ENCODE measurements at places on chromosomes 6 and 20.

GRCh38 chr6:87333591-87334181, 4.6 kb upstream of the GJB7 start:
- no peak for DNase-seq

DNA sequence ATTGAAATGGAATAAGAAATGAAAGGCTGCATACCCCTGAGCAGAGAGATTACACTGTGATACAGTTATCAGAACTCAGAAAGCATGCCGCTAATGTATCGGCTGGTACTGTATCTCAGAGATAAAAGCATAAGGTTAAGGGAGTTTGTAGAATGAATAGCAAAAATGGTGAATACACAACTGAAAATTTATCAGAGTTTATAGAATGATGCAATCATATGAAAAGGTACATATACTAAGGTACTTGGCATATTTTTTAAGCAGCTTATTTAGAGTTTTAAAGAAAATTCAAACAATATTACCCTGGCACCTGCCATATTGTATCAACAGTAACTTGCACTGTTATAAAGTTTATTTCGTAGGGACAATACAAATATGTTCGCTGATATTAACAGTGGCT, 364.0 kb downstream of the PHF3 start:
- no peak for DNase-seq

DNA sequence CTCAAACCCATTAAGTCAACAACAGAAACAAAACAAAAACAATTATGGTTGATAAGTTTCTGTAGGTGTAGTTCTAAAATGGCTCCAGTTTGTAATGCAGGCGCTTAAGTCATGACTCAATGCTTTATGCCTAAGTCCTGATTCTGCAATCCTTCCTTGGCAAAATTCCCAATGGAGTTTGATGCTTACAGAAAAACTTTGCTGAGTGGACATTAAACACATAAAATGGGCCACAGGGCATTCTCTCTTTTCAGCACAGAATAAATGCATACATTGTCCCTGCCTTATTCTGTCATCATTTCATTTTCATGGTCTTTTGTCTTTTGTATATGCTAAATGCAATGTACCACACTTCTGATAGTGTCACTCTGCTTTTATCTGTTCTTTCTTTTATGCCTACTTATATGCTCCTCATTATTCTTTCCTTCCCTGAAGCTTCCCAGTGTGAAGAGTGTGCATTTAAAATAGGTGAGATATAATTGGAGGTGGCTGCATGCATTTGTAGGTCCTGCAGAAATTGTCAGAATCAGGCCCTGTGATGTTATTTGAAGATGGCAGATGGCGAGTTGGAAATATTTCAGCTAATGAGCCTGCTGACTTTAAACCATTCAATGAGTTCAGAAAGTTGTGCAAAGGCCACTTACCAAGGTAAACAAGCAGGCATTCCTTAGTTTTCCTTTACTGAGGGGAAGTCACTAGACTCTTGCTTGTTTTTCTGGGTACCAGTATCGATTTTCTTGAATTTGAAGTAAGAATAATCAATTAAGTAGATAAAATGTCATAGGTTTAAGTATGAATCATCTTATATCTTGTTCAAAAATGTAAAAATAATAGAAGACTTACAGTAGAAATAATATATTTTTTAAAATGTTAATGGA, 313.1 kb downstream of the TRDN start:
- DNase-seq, result no peak

- no peak for DNase-seq
Measured at GRCh38 chr6:158514176-158514575, 45.7 kb upstream of the TMEM181 start.

GRCh38 chr6:111418971-111419693, 63.9 kb downstream of the REV3L start:
- DNase-seq, result no peak

- no peak for DNase-seq
Measured at GRCh38 chr6:56437171-56437900, 190.0 kb upstream of the COL21A1 start.

GRCh38 chr6:4114123-4114522, 21.3 kb downstream of the ECI2 start:
- no peak for DNase-seq

DNA sequence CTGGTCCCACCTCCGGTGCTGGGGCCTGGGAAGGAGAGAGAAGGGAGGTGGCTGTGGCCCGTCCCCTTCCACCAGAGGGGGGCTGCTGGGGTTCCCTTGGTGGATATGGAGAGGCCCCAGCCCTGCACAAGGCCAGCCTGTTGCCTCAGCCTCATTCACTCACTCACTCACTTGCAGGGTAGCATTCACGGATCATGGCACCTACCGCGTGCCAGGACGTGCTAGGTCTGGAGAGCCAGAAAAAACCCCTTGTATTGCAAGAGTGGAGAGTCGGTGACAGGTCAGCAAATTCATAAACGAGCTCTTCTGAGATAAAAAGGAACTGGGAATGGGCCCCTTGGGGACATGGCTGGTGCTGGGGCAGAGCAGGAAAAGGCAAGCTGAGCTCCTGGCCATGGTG, 6.4 kb upstream of the ZBTB46 start:
- no peak for DNase-seq

DNA sequence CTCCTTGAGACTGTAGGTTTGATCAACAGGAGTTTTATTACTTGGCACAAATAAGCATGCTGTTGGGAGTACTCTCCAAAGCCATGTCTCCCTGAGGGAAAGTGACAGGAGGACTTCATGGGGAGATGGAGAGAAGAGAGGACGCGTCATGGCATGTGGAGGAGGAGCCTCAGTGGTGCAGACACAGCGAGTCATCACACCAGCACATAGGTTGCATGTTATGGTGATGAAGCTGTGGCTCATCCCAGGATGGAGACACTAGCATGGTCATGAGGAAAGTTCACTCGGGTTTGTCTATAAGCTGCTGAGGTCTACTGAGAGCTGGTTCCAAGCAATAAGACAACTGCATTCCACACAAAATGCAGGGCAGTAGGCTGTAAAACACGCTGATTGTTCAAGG, 13.2 kb upstream of the SSTR4 start:
- no peak for DNase-seq

DNA sequence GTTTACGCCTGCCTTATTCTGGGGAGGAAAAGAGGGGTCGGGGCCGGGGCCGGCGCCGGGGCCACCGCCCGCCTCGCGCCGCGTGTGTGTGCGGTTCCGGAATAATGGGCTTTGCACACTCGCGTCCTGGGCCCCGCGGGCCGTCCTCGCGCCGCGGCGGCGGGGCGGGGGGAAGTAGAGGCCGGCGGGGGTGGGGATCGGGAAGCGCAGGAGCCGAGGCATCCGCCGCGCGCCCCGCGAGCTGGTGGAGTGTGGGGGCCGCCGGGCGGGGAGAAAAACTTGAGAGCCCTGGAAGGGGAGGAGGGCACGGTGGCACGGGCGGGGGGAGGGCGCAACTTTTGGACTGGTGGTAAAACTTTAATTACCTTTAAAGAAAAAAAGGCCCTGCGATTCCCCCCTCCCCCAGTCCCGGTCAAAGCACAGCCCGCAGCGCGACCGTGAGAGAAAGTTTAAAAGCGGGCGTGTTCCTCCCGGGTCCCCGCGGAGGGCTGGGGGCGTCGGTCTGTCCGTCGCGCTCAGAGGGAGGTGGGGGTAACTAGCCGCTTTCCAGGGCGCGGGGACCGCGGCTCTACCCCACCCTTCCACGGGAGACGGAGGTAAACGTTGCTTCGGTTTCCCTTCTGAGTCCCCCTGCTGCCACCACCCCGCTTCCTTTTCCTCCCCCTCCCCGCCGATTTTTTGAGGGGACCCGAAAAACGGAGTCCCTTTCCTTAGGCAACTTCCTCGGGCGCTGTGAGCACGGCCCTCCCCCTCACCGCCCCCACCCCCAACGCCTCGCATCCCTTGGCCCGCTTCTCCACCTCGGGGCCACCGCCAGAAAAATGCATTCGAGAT, 1.9 kb downstream of the L3MBTL3 start:
- DNase-seq, result no peak

GRCh38 chr20:51659491-51660050, 108.6 kb downstream of the ATP9A start:
- no peak for DNase-seq

GRCh38 chr6:142676027-142676443, 268.9 kb downstream of the HIVEP2 start:
- no peak for DNase-seq

DNA sequence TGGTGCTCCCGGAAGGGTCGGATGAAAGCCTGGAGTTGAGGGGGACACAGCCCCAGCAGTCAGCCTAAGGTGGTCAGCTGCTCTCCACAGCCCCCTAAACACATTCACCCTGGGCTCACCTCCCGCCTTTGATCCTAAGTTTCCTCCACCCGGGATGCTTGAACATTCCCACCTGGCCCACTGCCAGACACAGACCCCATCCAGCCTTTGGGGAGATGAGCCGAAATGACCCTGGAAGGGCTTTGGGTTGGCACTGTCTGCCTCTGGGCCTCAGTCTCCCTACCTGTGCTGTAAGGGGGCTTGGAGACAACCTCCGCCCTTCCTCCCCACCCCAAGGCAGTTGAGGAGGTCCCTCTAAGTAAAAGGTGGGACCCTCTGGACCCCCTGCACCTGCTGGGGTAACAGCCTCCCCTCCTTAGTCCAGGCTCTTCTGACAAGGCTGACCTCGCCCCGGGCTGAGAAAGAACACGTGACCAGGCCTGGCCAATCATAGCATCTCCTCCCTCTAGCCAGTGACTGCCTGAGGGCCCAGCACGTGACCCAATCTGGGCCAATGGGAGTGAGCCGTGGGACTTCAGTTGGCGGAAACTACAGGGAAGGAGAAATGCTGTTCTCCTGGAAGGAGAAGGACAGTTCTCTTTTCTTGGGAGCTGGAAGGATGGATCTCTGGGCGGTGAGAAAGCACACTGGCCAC, 16.9 kb upstream of the UBE2V1 start:
- DNase-seq, result no peak

GRCh38 chr6:11563793-11564192, 26.2 kb downstream of the TMEM170B start:
- DNase-seq, result no peak

DNA sequence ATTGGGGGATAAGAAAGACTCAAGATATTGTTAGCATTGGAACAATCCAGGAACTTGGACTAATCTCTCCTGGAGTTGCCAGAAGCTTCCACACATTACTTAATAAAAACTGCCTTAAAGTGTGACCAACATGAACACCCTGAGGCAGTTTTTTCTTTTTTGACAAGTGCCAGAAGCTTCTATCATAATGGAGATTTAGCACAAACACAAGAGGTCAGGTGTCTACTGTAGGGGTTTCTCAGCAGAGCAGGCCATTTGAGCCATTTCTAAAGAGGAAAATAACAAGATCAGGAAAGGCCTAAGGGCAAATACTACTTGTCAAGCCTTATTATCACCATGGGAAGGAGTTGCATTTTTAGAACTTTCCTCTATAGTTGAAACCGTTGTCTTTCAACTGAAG, 361.5 kb downstream of the EPM2A start:
- no peak for DNase-seq

DNA sequence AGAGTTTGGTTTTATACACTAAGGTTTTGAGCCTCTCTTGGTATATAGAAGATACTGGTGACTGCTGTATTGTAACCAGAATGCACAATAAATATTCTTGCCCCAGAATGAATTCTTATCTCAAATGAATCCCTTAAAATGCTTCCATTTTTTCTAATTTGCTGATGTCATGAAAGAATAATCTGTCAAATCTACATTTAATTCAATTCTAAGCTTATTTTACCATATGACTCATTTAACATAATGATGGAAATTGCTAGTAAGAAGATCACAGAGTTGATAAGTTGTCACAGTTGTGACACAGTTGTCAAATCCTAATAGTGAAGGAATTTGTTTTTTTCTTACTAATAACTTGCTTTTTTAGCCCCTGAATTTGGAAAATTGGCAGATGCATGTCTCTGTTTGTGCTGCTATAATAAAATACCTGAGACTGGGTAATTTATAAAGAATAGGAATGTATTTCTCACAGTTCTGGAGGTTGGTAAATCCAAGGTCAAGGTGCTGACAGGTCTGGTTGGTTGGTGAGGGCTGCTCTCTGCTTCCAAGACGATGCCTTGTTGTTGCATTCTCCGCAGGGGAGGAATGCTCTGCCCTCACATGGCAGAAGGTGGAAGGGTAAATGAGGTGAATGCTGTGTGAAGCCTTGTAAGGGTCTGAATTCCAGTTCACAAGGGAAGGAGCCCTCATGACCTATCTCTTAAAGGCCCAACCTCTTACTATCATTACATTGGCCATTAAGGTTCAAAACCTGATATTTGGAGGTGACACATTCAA, 4.7 kb downstream of the ECT2L start:
- no peak for DNase-seq

DNA sequence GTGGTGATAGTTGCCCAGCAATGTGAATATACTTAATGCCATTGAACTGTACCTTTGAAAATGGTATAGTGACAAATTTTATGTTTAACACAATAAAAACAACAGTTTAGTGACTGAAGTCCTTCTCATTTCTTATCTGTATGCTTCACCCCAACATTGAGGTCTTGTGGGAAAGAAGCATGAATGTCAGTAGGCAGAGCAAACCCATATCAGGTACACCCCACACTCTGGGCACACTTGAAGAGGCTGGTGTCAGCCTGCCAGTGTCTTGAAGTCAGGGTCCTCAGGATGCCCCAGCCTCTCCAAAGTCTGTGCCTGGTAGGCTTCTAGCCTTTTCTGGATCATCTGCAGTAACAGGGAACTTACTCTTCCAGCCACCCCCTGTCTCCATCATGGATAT, 51.2 kb downstream of the CD164 start:
- no peak for DNase-seq
